Transverse colon (tissue), 4 donors: ENCODE measurements at places on chromosomes 3 and 15. TPM values are rescaled to one million over a fixed set of nuclear protein-coding genes. Genes with fewer than 3 reads are reported as not detected.
A peak's percentile ranks its signal among the peaks of the same experiment; 100 is the strongest.

DNA sequence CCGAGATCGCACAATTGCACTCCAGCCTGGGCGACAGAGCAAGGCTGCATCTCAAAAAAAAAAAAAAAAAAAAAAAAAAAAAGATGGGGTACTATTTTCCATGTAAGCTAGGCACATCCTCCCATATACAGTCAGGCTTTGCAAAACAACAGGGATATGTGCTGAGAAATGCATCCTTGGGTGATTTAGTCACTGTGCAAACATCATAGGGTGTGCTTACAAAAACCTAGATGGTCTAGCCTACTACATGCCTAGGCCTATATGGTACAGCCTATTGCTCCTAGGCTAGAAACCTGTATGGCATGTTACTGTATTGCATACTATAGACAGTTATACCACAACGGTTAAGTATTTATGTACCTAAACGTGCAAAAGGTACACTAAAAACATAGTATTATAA, 75.0 kb downstream of the TTBK2 start:
- H3K27ac ChIP-seq: no peak overlapping the region
- H3K4me1 ChIP-seq: no peaks in the 10 kb centered on the region
- H3K27me3 ChIP-seq: no peaks in the 10 kb centered on the region
- DNase-seq: no peak
- H3K36me3 ChIP-seq: no peaks in the 10 kb centered on the region

CYP1A2 gene
- not detected for total RNA-seq

SLCO3A1 gene
- total RNA-seq: 66.2 TPM

DNA sequence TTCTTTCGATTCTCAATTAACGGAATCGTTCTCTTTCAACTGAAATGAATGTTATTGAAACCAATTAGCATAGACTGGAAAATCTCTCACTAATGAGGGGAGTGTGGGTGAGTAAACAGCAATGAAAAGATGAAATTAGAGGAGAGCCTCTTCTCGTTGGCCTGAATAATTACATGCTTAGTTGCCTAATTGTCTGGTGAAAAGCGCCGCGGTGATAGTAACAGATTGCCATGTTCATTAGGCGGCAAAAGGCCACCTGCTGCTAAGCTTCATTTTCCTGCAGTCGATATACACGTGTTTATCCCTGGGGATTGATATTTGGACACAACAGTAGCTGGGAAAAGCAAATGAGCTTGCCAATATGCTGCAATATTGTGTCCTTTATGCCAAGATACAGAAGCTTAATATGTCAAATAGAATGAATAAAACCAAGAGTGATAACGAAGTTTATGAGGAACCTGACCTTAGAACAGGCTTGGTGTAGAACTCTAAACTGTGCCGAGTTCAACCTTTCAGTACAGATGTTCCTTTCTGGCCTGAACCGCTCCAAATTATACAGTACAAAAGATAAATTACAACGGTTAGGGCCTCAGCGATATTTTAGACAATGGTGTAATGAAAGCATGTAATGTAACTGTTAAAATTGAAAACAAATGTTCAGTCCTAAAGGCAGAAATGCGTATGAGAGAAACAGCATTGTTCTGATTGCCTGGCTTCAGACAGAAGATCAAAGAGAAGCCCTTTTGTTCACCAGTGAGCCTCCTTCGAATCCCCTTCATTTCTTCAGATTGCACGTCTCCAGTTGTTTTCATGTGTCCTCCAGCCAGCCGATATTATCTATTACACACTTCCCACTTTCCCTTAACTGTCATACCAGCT, 185.2 kb downstream of the SHOX2 start:
- no peaks in the 10 kb centered on the region for H3K4me1 ChIP-seq
- DNase-seq: no peak
- no peaks in the 10 kb centered on the region for H3K36me3 ChIP-seq
- H3K27ac ChIP-seq: no peak overlapping the region
- no peaks in the 10 kb centered on the region for H3K27me3 ChIP-seq

CKMT1A gene
- 150 TPM for total RNA-seq

GRCh38 chr15:37124331-37124730, 24.0 kb upstream of the MEIS2 start:
- DNase-seq: no peak
- H3K27ac ChIP-seq: no peak overlapping the region
- H3K4me3 ChIP-seq: no peak overlapping the region
- H3K27me3 ChIP-seq: peaks cover 4% of the 10 kb centered on the region

DNA sequence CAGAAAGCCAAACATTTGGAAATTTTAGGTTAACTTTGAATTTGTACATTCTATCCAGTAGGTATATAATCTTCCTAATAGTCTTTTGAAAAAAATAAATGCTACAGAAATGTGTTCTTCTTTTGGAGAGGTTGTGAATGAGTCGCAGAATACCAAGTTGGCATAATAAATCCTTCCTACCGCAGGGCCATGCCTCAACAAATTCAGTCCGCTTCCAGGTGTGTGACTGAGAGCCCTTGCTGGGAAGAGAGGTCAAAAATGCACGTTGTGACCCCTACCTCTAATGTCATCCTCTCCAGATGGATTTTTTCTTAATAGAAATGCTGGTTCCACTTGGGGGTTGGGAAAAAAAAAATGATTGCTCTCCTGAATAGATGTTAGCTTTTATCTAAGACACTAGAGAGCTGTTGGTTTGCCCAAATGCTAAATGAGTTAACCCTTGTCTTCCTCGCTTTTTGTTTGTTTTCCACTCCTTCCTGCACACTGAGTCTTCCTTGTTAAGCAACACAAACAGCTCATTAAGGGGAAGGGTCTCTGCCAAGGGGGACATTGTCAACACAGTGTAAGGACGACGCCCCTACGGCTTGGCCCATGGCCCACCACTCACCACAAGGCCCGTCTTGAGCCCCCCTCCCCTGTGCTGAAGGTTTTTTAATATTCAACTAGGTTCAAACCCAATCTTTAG, 33.9 kb downstream of the RLBP1 start:
- DNase-seq: no peak
- no peak overlapping the region for H3K27ac ChIP-seq
- H3K4me3 ChIP-seq: no peak overlapping the region
- no peaks in the 10 kb centered on the region for H3K27me3 ChIP-seq
- no peaks in the 10 kb centered on the region for H3K4me1 ChIP-seq

DNA sequence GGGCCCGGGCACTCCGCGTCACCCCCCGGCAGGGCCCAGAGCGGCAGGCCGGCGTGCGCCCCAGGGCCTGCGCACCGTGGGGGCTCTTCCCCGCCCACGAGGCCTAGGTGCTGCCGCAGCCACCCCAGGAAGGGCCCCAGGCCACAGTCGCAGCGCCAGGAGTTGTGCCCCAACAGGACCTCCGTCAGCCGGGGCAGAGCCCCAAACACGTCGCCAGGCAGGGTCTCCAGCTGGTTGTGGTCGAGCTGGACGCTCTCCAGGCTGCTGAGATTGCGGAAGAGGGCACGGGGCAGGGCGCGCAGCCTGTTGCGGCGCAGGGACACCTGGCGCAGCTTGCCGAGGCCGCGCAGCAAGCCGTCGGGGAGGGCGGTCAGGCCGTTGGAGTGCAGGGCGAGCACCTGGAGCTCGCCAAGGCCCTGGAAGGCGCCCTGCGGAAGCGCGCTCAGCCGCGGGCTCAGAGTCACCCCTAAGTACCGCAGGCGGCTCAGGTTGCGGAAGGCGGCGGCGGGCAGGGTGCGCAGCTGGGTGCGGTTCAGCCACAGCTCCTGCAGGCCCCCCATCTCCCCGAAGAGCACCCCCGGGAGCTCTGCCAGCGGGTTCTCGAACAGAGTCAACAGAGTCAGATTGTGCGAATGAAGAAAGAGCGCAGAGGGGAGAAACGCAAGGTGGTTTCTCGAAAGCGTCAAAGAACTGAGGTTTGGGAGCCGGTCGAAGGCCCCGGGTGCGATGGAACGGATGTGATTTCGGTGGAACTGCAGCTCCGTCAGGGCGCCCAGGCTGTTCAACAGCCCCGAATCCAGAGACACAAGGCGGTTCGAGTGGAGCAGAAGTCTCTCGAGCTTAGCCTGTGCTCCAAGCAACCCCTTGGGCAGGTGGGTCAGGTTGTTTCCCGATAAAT, 2.0 kb downstream of the GP5 start:
- no peaks in the 10 kb centered on the region for H3K36me3 ChIP-seq
- H3K4me1 ChIP-seq: peaks cover 9% of the 10 kb centered on the region
- peak overlapping the region; percentile 10 for H3K4me3 ChIP-seq
- H3K27ac ChIP-seq: peak overlapping the region; percentile 63
- peaks cover 20% of the 10 kb centered on the region for H3K27me3 ChIP-seq
- no peak for DNase-seq
